ENCODE measurements at places on chromosomes 7 and 10.

DNA sequence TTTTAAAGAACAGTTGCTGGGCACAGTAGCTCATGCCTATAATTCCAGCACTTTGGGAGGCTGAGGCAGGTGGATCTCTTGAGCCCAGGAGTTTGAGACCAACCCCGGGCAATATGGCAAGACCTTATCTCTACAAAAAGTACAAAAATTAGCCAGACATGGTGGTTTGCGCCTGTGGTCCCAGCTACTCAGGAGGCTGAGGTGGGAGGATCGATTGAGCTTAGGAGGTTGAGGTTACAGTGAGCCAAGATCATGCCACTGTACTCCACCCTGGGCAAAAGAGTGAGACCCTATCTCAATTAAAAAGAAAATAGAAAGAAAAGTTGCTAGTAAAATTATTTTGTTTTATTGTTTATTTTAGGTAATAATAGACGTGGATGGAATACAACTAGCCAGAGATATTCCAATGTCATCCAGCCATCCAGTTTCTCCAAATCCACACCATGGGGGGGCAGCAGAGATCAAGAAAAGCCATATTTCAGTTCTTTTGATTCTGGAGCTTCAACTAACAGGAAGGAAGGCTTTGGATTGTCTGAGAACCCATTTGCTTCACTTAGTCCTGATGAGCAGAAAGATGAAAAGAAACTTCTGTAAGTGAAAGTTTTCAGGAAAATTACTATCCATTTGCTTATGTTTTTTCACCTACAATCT, 3.0 kb downstream of the NUP42 start:
- no peak for DNase-seq

DNA sequence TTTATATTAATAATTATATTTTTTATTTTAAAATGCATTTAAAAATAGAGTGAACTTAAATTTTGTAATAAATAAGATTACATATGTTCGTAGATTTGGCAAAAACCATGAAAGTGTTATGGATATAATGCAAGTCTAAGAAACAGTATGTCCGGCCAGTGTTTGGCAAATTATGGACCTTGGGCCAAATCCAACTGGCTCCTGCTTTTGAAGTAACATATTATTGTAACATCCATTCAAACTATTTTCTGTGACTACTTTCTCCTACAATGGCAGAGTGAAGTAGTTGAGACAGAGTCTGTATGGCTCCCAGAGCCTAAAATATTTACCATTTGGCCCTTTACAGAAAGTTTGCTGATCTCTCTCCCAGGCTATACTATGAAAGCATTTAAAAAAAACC, 38.9 kb downstream of the TMEM229A start:
- no peak for DNase-seq

DNA sequence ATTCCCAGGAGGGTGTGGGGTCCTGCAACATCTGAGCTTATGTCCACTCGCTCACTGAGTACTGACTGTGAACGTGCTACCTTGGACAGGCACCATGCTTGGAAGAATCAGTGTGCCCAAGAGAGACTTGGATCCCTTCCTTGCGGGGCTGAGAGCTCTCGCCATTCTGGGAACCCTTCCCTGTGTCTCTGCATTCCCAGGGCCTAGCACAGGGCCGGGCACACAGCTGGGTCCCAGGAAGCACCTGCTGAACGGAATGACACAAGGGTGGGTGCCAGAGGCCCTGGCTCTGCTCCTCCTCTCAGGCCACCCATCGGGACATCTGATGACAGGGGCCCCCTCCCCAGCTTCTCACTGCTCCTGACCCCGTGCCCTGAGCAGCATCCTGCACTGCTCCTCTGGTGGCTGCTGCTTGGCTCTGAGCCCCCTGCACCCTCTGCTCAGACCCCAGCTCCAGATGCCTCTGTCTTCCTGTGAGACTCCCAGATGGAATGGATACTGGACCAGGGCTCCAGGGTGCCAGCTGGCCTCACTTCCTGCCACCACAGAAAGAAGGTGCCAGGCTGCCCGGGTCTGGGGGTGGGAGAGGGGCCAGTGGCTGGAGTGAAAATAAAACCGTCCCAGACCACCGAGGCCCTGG, 129.6 kb downstream of the NEURL1 start:
- no peak for DNase-seq

DNA sequence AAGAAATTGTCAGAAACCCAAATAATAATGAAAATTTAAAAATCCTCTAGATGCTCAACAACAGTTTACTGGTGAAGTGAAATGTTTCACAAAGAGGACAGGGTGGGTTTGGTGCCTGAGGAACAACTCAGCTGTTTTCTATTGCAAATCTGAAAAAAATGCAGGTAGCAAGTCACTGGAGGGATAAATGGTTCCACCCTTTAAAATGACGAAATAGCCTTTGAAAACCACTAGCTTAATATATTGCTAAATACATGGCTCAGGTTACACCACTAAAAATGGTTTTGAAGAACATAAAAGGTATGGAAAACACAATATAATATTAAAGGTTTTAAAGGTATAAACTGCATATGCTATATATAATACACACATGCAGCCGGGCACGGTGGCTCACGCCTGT, 69.5 kb downstream of the LMBR1 start:
- DNase-seq: no peak

GRCh38 chr7:108348913-108349312, 107.3 kb downstream of the NRCAM start:
- no peak for DNase-seq

DNA sequence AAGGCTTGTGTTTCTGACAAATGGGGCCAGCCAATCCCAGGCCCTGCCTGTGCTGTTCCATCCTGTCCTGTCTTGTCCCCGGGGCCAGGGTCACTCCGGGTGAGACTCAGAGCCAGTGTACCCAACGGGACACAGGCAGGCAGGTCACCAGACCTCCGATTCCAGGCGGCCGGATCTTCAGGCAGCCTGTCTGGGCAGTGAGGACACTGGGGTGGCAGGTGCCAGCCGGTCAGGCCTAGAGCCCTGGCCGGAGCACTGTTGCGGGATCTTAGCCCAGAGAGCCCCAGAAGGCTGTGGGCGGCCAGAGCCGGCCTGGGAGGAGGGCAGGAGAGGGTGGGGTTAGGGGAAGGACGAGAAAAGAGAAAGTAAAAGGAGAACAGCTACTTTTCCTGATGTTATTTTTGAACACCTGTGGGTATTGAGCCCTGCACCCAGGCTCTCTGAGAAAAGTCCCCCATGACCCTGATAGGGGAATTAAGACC, 134.3 kb upstream of the TNRC18 start:
- peak; percentile 85 for DNase-seq

- no peak for DNase-seq
Measured at GRCh38 chr7:80724249-80724871, 85.9 kb downstream of the CD36 start.

GRCh38 chr7:24401628-24402593, 117.9 kb downstream of the NPY start:
- DNase-seq: no peak

- no peak for DNase-seq
Measured at GRCh38 chr10:26381986-26382385, 56.2 kb upstream of the APBB1IP start.

- no peak for DNase-seq
Measured at GRCh38 chr10:121593281-121594075, 4.8 kb downstream of the FGFR2 start.

DNA sequence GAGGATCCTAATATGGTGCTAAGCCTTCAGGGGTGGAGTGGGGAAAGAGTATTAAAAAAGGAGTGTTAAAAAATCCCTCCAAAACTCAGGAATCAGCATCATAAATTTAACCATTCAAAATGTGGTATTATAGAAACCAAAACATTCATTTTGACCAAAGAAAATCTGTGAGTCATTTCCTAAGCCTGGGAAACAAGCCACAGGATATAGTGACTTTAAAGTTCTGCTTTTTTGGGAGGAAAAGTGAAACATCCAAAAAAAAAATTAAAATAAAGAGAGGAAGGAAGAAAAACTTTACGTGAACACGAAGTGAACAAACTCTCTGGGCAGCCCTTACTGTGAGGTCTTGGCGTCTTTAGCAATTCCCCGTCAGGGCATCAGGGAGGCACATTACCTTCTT, 74.0 kb upstream of the GSDME start:
- no peak for DNase-seq

DNA sequence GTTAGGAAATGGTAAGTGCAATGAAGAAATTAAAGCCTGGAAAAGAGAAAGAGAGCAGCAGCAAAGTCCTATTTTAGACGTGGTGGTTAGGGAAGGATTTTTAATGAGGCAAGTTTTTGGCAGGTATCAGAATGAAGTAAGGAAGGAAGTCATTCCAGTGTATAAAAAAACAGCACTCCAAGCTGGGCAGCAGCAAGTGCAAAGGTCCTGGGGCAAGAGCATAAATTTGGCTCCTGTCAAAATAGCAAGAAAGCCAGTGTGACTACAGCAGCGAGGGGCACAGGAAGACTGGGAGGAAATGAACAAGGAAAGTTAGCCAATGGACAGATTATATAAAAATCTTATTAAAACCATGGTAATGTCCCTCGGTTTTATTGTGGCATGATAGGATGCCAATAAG, 90.2 kb downstream of the PPP1R3A start:
- no peak for DNase-seq

GRCh38 chr10:3116508-3117100, 49.3 kb downstream of the PFKP start:
- DNase-seq: no peak

GRCh38 chr10:70552586-70552985, 50.0 kb downstream of the PRF1 start:
- no peak for DNase-seq

- DNase-seq: no peak
Measured at GRCh38 chr7:122304996-122305421, 459 bp upstream of the FEZF1 start.

DNA sequence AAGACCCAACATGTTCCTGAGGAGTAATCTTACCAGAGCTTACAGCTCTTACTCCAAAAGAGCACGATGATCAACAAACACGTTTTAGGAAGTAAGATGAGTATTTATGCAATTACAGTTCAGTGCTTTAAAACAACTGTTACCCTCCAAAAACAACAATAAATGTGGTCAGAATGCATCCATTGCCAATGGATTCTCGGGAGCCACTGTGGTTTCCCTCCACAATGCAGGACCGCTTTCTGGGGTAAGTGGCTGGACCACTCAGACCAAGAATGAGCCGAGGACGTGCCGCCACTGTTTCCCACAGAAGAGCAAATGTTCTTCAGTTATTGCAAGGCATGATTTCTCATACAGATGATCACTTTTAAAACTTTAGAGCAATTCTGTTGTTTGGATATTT, 232.3 kb upstream of the MKLN1 start:
- no peak for DNase-seq

DNA sequence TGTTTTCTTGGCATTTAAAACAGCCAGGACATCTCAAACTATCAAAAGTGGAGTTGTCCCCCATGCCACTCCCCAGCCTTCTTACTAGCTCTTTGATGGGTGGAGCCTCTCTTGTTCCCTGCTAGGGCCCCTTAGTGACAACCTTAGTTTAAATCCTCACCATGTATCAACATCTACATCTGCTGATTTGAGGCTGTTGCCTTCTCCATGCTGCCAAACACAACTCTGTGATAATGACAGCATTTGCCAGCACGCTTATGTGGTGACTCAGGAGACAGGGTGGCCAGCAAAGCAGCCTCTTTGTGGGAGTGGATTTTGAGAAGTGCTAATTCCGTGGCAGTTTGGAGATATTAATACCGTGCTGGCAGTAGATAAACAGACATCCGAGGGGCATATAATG, 145.4 kb downstream of the LRRC4 start:
- DNase-seq: peak; percentile 66

All from ascending aorta (tissue), 2 donors.